ENCODE measurements at places on chromosomes 7 and 10. TPM values are rescaled to one million over a fixed set of nuclear protein-coding genes. Genes with fewer than 3 reads are reported as not detected.
A peak's percentile ranks its signal among the peaks of the same experiment; 100 is the strongest.

GRCh38 chr7:27221201-27221797 is 21.3 kb upstream of the EVX1 start:
- no peak overlapping the region for H3K27ac ChIP-seq
- H3K27me3 ChIP-seq: peaks cover 89% of the 10 kb centered on the region
- no peak overlapping the region for H3K4me3 ChIP-seq
- no peak for DNase-seq

- no peak overlapping the region for H3K4me3 ChIP-seq
- H3K36me3 ChIP-seq: no peaks in the 10 kb centered on the region
- peak; percentile 13 for DNase-seq
- peak overlapping the region; percentile 78 for H3K27ac ChIP-seq
- H3K4me1 ChIP-seq: peaks cover 30% of the 10 kb centered on the region
Measured at GRCh38 chr10:4686644-4686996, 139.4 kb upstream of the AKR1E2 start.

- no peak for DNase-seq
- H3K4me3 ChIP-seq: no peak overlapping the region
- peaks cover 12% of the 10 kb centered on the region for H3K27me3 ChIP-seq
- no peaks in the 10 kb centered on the region for H3K36me3 ChIP-seq
- H3K4me1 ChIP-seq: no peaks in the 10 kb centered on the region
Measured at GRCh38 chr7:91302794-91303193, 38.6 kb downstream of the FZD1 start.

GRCh38 chr10:125027871-125028869 is 86.2 kb downstream of the ZRANB1 start:
- no peaks in the 10 kb centered on the region for H3K27me3 ChIP-seq
- no peak overlapping the region for H3K4me3 ChIP-seq
- no peak for DNase-seq
- H3K4me1 ChIP-seq: no peaks in the 10 kb centered on the region
- no peak overlapping the region for H3K27ac ChIP-seq

ALOX5 gene
- 0.96 TPM for total RNA-seq

ACBD7 gene
- total RNA-seq: 1.3 TPM

TECPR1 gene
- 18.3 TPM for total RNA-seq

SNCG gene
- total RNA-seq: not detected

Measured in activated naive CD8-positive, alpha-beta T cell treated with anti-CD3 and anti-CD28 coated beads for 36 hours (primary cell).